Transverse colon (tissue), 4 donors: ENCODE measurements at places on chromosomes 7 and 10.
A peak's percentile ranks its signal among the peaks of the same experiment; 100 is the strongest.

GRCh38 chr7:15389073-15389472, 172.7 kb downstream of the AGMO start:
- DNase-seq: no peak

- DNase-seq: no peak
These were observed 53.6 kb downstream of the CREB3L2 start for GRCh38 chr7:137948083-137948844.

DNA sequence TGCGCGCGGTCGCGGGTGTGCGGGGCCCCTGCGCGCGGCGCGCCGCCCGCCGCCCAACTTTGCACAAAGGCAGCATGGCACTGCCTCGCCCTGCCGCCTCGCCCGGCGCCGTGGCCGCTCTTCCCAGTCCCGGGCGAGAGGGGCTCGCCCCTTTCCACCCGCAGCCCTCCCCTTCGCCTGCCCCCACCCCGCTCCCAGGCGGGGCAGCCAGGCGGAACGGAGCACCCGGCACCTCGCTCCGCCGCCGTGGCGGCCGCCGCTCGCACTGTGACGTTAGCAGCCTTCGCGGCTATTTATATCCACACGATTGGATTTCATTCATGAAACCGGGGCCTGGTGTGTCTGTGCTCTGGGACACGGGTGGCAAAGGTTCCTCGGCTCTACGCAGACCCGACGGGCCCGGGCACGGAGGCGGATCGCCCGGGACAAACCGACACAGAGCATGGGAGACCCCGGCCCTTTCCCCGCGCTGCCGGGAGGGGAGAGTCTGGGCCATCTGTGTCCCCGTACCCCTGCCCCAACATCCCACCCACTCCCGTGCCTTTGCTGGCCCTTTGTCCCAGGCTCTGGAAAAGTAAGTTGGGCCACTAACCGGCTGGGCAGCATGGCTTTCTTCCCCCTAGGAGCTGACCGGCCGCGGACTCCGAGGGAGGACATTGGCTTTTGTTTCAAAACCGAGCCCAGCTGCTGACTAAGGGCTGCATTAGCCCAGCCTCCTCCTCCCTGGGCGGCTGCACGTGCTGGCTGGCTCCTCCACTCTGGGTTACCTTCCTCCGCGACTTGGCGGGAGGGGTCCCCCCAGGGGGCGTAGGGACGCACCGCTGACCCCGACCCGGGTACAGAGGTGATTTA, at the start of gene RHOBTB1:
RHOBTB1 (minus strand) TSS at position 128 of the 852 bp plus-strand sequence. CDS start 32,643 bp downstream, outside the sequence.
- peak; percentile 79 for DNase-seq

- no peak for DNase-seq
These were observed 96.6 kb upstream of the LRRN3 start for GRCh38 chr7:110994028-110994967.

DNA sequence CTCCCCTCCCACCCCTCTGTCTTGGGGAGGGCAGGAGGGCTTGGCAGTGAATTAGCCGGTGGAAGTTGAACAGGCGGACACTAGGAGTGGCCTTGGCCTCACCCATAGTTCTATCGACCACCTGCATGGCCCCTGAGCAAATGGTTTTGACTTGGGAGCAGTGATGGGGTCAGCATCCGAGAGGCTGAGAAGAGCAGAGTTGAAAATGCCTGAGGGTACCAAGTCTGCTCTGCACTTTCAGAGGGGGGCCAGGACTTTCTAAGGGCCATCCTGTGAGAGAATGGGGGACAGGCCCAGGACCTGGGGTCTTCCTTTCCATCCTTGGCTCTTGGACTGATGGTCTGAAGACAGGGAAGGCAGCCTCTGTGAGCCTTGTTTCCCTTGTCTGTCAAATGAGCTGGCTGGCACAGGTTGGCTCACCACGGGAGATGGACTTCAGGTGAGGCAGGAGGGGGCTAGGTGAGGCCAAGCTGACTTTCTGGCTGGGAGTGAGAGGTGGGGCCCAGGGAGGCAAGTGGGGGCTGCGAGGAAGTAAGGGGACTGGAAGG, 29.4 kb downstream of the CDH23 start:
- DNase-seq: no peak

DNA sequence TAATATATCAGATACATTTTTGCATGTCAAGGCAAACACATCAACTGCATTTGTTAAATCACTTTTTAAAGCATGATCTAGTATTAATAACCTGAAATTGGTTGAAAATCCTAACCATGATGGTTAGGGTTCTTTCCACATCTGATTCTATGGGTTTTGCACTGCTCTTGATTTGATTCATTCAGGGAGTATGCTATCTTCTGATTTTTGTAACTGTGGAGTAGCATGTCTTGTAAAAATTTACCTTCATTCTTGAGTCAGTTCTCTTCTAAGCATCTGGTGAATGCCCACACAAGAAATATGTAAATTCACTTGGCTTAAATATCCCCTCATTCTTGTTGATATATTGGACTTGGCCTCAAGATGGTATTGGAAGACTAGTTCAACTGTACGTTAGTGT, 178.7 kb downstream of the KLF6 start:
- no peak for DNase-seq

- DNase-seq: peak; percentile 45
These were observed 11.0 kb downstream of the GRID1 start for GRCh38 chr10:86355571-86356038.

- DNase-seq: no peak
These were observed 176.5 kb downstream of the ARHGAP12 start for GRCh38 chr10:31752170-31752569.

DNA sequence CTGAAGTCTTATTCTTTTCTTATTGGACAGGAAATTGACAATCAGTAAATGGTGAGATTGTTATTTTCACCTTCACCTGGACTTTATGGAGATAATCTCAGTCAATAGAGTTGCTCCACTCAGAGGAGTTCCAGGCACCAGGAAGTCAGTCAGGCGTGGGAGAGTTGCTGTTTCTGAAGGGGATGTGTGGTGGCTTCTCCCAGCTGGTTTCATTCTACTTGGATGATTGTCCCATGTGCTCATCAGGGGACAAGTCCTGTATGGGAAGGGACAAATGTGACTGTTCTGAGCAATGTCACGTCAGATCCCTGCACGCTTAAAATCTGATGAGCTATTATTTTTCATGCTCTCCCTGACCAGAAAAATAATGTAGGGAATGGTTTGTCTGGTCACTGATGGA, 222.5 kb upstream of the PITRM1 start:
- DNase-seq: no peak

GRCh38 chr7:106070567-106071254, 41.4 kb downstream of the SYPL1 start:
- DNase-seq: no peak

DNA sequence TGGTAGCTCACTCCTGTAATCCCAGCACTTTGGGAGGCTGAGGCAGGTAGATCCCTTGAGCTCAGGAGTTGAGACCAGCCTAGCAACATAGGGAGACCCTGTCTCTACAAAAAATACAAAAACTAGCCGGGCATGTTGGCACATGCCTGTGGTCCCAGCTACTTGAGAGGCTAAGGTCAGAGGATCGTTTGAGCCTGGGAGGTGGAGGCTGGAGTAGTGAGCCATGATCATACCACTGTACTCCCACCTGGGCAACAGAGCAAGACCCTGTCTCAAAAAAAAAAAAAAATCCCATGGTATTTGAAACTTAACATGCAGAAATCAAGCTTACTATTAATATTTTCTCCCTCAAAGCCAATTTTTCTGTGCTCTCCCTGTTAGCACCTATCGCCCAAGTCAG, 5.9 kb downstream of the SFXN2 start:
- DNase-seq: no peak

DNA sequence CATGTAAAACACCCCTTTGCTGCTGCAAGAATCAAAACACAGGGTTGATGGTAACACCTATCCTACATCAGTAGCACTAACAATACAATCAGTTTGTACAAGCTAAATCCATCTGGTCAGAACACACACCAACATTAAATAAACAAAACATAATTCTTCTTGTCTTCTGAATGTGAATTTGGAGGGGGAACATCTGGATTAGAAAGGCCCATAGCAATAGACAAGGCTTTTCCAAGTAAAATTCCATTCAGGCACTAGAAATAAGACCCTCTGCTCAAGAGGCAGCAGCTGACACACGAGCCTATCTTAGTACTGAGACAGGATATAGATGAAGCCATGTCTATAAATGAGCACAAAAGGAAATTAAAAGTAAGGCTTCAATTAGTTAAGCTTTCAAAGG, 839.9 kb upstream of the LRRTM3 start:
- no peak for DNase-seq

GRCh38 chr10:77409697-77410471, 227.7 kb downstream of the KCNMA1 start:
- DNase-seq: peak; percentile 83

DNA sequence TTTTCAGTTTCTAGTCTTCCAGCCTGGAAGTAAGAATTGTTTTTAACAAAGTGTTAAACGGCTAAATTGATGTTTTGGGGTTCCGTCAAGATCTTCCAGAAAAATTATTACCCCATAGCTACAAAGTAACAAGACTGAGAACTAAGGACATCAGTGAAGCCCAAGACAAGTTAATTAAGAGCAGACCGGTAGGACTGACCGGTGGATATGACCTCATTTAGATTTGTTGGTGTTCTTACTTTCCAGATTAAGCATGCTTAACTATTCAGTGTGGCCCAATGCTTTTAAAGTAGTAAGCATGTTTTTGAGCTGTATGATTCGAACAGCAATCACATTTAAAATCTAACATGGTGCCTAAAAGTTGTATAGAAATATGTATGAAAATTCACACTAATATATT, 73.1 kb upstream of the RPA3 start:
- no peak for DNase-seq

DNA sequence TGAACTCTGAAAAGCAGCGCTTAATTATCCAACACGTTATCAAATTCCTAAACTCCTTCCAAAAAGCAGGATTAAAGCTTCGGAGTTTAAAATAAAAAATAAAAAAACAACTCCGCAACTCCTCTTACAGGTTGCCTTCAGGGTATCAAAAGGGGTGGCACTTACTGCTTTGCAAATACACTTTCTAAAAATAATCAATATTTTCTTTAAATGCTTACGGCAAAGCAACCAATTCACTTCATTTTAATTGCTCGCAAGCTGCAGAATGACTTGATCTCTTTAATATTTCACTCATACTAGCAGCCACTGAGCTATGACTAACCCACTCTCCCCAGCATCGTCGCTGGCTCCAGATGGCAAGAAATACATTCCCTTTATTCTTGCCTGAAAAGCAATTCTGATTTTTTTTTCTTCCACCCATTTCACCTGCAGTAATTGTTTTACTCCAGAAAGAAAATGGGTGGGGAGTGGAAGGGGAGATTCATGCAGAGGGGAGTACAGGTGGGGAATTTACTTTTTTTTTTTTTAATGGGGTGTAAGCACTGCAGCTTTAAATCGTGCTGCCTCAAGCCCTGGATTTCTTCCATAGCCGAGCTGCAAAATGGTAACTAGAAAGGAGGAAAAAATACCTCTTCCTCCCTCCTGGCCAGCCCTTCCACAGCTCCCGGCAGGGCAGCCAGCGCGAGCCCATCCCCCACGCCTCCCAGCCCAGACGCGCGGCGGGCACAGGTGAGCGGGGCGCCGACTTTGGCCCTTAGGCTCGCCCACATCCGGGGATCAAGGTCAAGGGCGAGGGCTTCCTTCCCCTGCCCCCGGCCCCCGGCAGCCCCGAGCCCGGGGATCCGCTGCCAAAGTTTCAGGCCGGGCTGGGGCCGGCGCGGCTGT, 54.2 kb upstream of the FHIP2A start:
- DNase-seq: peak; percentile 65
